ENCODE measurements at places on chromosomes 7 and 10.

- no peak for DNase-seq
Observed at GRCh38 chr10:86402283-86402941, 35.8 kb upstream of the GRID1 start.

DNA sequence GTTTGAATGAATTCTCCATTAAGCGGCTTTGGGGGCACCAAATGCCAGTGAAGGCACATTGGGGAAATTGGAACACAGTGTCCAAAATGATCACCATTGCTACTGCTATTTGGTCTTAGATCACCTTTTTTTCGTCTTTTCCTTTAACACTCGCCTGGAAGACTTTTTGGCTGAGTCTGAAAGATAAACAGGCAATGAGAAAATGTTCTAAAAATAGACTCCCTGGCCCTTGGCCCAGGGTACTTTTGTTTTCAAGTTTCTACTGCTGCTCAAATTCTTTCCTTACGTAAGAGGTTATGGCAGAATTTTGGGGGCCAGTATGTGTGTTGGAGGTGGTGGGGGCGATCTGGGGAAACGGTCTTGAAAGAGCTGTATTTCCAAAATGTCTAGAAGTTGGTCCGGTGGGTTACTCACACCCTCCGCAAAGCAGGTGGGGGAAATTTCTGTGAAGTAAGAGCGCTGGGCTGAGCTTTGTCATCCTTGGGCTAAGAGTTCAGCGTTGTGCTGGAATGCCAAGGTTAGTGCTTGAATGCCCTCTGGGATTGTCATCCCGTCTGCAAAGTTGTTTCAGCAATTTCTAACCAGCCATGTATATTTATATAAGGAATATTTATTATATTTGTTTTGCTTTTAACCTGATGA is 1.3 kb upstream of the ITPRIP start:
- no peak for DNase-seq

DNA sequence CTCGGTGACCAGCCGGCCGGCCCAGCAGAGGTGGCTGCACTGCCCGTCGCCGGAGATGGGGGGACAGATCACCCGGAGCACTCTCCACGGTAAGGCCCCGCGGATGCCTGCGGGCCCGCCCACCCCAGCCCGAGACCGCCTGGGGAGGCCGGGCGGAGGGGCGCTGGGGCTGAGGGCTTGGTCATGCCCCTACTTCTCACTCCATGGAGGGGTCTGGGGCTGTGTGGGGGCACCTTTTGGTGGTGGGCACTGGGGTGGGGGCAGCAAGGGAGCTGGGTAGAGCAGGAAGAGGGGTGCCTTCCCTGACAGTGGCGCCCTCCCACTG is 61.8 kb downstream of the NEURL1 start:
- no peak for DNase-seq

- DNase-seq: no peak
Observed at GRCh38 chr10:119309423-119309770, 102.0 kb downstream of the GRK5 start.

DNA sequence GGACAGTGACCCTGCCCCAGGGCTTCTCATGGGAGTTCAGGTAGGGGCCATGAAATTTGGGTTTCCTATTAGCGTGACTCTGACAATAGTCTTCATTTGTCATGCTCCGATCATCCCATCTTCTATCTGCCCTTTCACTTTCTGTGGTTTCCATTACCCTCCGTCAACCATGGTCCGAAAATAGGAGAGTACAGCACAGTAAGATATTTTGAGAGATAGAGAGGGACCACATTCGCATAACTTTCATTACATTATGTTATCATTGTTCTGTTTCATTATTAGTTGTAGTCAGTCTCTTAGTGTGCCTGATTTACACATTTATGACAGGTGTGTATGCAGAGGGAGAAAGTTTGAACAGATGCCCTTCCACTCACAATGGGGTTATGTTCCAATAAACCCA is 649.2 kb downstream of the SDK1 start:
- peak; percentile 20 for DNase-seq

DNA sequence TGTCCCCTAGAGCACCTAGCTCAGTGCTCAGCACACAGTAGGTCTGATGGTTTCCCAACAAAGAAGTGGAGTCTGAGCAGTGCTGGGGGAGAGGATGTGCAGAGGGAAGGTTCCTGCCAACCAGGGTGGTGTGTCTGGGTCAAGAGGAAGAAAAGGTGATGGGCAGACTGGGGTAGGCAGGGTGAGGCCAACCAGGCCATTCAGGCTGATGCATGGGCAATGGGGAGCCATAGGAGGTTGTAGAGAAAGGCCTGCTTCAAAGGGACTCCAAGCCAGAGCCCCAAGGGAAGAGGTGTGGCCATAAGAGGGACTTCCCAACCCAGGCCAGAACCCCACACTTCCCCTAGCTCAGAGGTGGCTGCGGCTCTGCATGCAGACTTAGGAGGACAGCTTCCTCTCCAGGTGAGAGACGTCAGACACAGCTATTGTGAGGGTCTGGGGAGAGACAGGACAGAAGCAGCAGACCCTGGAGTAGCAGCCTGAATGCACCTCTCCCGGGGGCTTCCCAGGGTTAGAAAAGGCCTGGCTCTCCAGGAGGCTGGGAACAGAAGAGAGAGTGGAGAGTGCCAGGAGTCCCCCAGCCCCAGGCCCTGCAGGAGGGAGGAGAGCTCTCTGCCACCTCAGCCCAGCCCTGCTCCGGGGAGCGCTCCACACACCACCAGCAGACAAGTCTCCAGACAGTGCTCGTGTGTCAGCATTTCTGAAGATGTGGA is 87.4 kb upstream of the ZMIZ1 start:
- peak; percentile 12 for DNase-seq

- DNase-seq: no peak
Observed at GRCh38 chr10:110676016-110676415, 31.9 kb downstream of the RBM20 start.

DNA sequence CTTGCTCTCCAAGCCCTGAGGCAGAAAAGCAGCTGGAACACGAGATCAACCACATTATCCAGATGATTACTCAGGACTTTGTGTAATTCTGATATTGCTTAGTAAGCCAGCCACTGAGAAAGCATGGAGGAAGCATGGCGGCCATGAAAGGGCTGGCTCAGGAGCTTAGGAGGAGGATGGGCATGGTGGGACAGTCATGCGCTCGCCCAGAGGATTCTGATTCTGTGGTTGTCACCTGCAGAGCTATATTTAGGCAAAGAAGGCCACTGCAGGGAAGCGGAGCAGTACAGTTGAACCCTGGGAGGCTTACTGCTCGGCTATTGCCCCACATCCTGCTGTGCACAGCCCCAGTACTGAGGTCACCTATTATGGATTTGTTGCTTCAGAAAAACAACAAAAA is 128.8 kb upstream of the DNAJB12 start:
- no peak for DNase-seq

DNA sequence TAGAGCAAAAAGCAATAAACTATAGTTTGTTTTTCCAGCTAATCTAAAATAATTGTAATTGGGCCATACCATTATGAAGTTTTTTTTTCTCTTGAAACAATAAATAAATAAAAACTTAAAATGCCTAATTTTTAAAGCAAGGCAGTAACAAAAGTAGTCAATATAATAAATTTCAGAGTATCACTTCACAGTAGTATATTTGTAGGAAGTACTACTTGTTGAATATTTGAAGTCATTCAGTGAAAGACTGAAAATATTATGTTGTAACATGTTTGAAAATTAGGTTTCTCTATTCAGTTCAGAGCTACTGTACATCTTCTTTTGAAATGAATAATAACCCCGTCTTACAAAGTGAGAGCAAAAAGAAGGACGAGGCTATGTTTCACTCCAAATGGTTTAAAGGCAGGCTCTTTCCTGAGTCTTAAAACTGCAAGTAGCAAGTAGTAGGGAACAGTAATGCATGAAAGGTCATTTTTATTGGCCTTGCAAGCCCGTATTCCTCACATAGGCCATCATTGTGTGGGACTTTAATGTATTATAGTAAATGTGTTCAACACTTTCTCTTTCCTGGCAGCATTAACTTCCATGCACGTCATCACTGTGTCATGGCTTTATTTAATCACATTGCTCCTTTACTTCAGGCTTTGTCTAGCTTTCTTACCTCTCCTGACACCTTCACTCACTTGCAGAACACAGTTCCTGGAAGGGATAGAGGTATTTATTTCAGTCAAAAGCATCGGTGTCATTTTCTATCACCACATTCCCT is 141.4 kb downstream of the VTI1A start:
- no peak for DNase-seq

DNA sequence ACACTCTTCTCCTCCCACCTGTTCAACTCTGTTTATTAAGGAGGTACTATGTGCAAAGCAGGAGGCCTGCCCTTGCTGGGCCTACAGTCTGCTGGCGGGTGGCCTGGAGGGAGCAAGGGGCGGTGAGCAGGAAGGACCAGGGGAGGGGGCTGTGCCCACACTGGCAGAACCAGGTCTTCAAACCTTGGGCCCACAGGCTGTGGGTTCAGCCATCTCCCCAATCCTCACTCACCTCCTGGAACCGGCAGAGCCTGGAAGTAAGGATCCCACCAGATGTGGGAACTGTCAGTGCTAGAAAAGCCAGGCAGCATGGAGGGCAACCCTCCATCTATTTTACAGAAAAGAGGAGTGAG is 50.8 kb downstream of the CAMK2B start:
- no peak for DNase-seq

DNA sequence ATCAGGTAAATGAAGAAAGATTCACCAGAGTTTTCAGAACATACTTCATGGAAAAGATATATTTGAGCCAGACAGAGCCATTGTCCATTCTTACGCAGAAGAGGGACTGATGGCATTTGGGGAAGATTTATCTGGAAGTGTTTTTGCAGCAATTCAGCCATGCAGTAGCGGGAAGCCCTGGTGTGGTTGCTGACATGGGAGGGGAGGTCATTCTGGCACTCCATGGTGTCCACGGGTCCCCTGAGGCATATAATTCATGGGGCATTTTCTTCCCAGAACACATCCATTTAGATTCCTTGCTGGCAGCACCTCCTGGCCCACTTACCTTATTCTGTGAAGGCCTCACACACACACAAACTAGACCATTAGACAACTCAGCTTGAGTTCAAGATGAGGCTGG is 55.6 kb downstream of the WIPF3 start:
- DNase-seq: no peak

- DNase-seq: no peak
Observed at GRCh38 chr10:52966904-52967303, 194.3 kb upstream of the MBL2 start.

- no peak for DNase-seq
Observed at GRCh38 chr10:123926401-123927264, 35.0 kb upstream of the CPXM2 start.

- no peak for DNase-seq
Observed at GRCh38 chr7:127979113-127979727, 52.0 kb downstream of the LRRC4 start.

GRCh38 chr7:100124301-100125230 is 2.2 kb upstream of the MBLAC1 start:
- DNase-seq: no peak

GRCh38 chr10:75685187-75685586 is 253.8 kb downstream of the LRMDA start:
- DNase-seq: no peak

DNA sequence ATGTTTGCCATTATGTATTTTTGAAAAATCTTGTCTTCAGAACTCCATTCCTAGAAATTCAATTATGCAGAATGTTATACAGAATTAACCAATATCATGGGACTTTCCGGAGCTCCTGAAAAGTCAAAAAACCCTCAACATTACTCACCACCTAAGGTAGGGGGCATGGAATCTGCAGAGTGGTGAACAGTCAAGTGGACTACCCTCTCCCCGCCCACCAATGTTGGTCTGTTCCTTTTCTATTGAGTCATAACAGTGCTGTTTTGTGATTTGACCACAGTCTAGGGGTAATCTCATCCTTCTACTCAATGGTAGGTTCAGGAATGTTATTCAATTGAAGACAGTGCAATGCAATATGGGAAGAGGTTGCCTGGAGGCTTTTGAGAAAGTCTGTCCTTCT is 130.5 kb upstream of the HABP2 start:
- DNase-seq: no peak

DNA sequence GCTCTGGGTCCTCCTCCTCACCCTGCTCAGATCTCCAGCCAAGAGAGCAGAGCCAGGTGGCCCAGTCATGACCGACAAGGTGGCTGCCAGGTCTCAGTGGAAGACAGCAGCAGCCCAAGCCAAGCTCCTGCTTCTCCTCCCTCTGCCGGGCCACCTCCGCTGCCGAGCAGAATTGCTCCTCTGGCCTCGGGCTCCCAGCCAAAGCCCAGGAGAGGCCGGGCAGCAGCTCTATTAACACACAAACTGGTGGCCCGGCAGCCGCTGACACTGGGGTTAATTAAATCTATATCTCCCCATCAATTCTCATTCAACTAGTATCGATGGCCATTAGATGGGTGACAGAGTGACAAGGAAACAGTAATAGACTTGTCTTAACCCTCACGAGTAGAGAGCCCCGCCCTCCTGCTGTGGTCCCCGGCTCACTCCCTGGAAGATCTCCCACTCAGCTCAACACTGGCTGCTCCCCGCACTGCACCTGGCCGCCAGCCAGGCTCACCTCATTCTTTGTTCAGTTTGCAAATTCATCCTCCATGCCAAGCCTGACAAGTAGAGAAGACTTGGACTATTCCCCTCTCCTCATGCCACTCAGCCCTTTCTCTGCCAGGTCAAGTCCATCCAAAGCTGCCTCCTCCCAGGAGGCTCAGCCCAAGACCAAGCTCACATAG is 74.1 kb upstream of the UNC5B start:
- no peak for DNase-seq

GRCh38 chr7:106126170-106126938 is 14.2 kb upstream of the SYPL1 start:
- no peak for DNase-seq

- no peak for DNase-seq
Observed at GRCh38 chr10:99459217-99459616, 28.8 kb upstream of the GOT1 start.

- no peak for DNase-seq
Observed at GRCh38 chr10:119595134-119595675, 1.6 kb downstream of the TIAL1 start.

GRCh38 chr7:101996131-101996691 is 178.8 kb downstream of the CUX1 start:
- no peak for DNase-seq

- DNase-seq: no peak
Observed at GRCh38 chr7:48298779-48299178, 127.5 kb downstream of the ABCA13 start.

- DNase-seq: no peak
Observed at GRCh38 chr10:75407713-75408508, 6.3 kb upstream of the ZNF503 start.

DNA sequence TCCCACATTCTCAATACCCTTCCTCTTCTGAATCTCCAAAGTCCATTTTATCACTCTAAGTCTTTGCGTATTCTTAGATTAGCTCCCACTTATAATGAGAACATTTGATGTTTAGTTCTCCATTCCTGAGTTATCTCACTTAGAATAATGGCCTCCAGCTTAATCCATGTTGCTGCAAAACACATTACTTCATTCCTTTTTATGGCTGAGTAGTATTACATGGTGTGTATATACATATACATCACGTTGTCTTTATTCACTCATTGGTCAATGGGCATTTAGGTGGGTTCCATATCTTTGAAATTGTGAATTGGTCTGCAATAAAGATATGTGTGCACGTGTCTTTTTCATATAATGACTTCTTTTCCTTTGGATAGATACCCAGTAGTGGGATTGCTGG is 32.3 kb downstream of the GPR22 start:
- DNase-seq: no peak

GRCh38 chr7:129952086-129952652 is 591 bp downstream of the UBE2H start:
- DNase-seq: no peak

GRCh38 chr10:105328503-105329133 is 687.5 kb downstream of the SORCS3 start:
- DNase-seq: no peak
